ENCODE measurements at places on chromosomes 2 and 18. TPM values are rescaled to one million over a fixed set of nuclear protein-coding genes. Genes with fewer than 3 reads are reported as not detected.

GRCh38 chr18:55351241-55351691, 236.7 kb downstream of the TCF4 start:
- DNase-seq: no peak

GRCh38 chr2:241003369-241003768, 5.0 kb downstream of the SNED1 start:
- no peak for DNase-seq

DNA sequence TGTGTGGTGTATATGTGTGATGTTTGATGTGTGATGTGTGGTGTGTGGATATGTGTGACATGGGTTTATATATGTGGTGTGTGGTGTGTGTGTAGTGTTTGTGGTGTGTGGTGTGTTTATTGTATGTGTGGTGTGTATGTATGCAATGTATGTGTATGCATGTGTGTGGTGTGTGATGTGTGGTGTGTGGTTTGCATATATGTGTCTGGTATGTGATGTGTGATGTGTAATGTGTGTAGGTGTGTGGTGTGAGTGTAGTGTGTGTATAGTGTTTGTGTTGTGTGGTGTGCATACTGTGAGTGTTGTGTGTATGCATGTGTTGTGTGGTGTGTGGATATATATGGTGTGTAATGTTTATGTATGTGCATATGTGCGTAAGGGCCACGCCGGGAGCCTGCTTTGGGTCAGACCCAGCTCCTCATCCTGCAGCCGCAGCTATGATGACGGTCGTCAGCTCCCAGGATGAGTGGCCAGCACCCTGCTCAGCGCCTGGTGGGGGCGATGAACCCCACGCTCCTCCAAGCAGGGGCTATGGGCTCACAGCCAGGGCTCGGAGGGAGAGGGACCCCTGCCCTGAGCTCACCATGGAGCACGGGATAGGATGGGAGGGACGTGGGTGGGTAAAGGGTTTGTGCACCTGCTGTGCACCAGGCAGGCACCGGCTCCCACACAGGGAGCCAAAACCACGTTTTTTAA, 331.3 kb downstream of the EIPR1 start:
- no peak for DNase-seq

GRCh38 chr2:239307921-239308613, 92.8 kb downstream of the HDAC4 start:
- no peak for DNase-seq

DNA sequence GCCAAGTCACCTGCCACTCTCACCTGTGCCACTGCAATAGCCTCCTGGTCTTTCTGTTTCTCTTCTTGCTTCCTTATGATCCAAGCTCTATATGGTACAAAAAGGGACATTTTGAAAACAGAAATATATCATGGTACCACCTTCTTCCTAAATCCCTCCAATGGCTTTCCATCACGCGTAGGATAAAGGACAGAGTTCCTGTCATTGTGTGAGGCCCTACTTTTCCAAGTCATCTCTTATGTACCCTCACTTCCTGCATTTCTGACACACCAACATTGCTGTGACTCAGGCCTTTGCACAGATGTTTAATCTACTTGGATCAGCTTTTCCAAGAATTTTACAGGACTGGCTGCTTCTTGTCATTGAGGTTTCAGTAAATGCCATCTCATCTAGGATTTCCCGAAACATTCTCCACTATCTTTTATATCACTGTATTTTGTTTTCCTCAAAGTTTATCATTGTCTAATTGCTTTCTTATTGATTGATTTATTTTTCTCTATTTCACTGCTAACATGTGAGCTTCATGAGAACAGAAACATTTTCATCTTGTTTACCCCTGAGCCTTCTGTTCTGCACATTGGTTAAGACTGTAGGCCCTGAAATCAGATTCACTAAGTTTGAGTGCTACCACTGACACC, 426.1 kb upstream of the FANCL start:
- no peak for DNase-seq

- no peak for DNase-seq
These were observed 45.9 kb upstream of the NYAP2 start for GRCh38 chr2:225353579-225354085.

GRCh38 chr2:200099256-200099655, 143.9 kb downstream of the MAIP1 start:
- DNase-seq: no peak

DNA sequence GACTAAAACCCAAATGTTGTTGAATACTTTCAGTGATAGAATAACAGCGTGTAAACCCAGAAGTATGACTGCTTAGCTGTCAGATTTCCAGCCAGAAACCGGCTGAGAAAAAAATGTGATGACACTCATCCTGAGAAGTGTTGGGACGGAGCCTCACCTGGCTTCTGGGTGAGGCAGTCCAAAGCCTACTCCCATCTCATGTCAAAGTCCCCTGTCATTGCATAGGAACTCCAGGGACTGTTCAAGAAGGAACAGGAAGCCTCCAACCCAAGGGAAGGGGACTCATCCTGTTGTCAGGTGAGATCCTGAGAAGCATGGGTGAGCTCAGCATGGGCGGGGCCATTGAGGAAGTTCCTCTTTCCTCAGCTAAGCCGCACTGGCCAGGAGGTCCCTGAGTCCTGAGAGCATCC, 11.3 kb upstream of the CHRNA1 start:
- no peak for DNase-seq

DNA sequence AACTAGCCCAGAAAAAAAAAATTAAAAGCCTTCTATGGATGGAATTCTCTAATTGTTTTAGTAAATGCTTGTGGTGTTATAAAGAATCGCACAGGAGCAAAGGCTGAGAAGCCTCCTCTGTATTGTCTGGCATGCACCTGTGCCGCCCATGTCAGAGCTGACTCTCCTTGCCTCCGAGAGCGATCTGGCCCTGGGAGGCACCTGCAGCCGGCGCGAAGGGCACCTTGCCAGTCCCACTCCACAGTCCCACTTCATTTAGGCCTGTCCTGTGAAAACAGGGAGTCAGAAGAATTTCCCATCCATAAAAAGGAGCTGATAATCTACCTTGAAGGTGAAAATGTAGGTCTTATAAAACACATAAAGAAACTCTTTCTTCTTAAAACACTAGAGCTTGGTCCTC, 170.9 kb upstream of the PXDN start:
- DNase-seq: no peak

GRCh38 chr2:29061176-29061575, 13.1 kb downstream of the PCARE start:
- DNase-seq: no peak

DNA sequence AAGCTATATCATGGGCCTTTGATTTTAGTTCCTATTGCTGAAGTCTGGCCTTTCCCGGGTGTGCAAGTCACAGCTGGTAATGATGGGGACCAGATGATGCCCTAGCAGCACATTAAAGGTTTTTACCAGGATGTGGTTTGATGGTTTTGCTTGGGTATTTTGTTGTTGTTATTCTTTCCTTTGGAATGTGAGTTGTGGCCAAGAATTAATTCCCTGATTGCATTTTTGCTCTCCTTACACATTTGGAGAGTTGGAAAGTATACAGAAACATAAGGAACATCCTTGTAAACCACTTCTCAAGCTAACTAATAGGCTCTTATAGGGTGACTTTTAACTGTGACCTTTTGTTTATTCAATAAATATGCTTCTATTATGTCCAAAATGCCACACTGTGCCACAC, 154.1 kb upstream of the MMADHC start:
- no peak for DNase-seq

HNMT gene
- not detected for polyA plus RNA-seq

All from naive thymus-derived CD8-positive, alpha-beta T cell (primary cell).